Left renal cortex interstitium (tissue), 4 donors: ENCODE measurements at places on chromosomes 7 and 10. TPM values are rescaled to one million over a fixed set of nuclear protein-coding genes. Genes with fewer than 3 reads are reported as not detected.

PLEKHS1 gene
- polyA plus RNA-seq = 0.21 TPM

FAM25C gene
- not detected for polyA plus RNA-seq

OR2A12 gene
- 0.08 TPM for polyA plus RNA-seq

PRSS37 gene
- polyA plus RNA-seq = 1.0 TPM

PAX2 gene
- polyA plus RNA-seq = 217 TPM

CRPPA gene
- polyA plus RNA-seq = 5.9 TPM

CYP2C18 gene
- polyA plus RNA-seq = 0.51 TPM
